ENCODE measurements at places on chromosomes 3 and 15.

GRCh38 chr3:125525153-125525552, 5.2 kb upstream of the SNX4 start:
- no peak for DNase-seq

DNA sequence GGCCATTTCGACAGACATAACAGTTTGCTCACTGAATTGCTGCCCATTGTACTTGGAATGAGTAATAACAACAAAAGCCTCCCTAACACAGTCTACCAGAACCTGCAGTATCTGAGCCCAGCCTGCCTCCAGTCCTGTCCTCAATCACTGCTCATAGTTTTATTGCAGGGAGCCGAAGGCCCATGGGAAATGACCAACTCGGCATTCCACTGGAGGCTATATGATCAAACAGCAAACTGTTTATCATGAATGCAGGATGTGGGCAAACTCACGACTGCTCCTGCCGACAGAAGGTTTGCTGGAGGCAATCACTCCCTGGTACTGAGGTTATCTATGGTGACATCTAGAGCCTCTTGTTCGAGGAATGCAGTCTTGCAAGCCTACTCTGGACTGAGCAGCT, 46.3 kb downstream of the LSM3 start:
- no peak for DNase-seq

DNA sequence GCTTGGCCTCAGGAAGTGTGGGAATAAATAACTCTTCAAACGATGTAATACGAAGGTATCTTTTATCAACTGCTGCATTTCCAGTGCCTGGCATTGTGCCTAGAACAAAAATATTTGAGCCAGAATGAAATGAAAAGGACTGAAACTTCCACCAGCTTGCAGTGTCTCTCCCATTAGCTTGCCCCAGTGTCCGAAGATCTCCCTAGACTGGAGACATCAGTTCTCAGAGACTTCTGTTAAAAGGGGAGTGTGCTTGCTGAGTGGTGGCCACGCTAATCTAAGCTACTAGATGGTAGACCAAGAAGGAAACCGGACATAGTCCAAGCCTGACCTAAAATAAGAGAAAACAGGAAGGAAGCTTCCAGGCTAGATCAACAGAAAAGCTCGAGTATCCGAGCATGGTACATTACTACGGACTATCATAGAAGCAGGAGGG, 28.6 kb downstream of the KCNAB1 start:
- DNase-seq: no peak

GRCh38 chr15:55789066-55789660, 46.2 kb upstream of the PRTG start:
- peak; percentile 56 for DNase-seq

- no peak for DNase-seq
These were observed 2.8 kb downstream of the EDEM1 start for GRCh38 chr3:5190147-5190791.

- no peak for DNase-seq
These were observed 1.2 kb downstream of the CTXND1 start for GRCh38 chr15:80250614-80251427.

DNA sequence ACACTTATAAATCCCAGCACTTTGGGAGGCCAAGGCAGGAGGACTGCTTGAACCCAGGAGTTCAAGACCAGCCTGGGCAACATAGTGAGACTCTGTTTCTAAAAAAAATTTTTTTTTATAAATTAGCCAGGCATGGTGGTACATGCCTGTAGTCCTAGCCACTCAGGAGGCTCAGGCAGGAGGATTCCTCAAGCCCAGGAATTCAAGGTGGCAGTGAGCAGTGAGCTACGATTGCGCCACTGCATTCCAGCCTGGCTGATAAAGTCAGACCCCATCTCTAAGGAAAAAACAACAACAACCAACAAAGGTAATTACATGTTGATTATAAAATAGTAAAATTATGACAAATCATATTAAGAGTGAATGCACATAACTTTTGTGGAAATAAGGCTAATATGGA, 40.9 kb downstream of the MCCC1 start:
- DNase-seq: no peak

DNA sequence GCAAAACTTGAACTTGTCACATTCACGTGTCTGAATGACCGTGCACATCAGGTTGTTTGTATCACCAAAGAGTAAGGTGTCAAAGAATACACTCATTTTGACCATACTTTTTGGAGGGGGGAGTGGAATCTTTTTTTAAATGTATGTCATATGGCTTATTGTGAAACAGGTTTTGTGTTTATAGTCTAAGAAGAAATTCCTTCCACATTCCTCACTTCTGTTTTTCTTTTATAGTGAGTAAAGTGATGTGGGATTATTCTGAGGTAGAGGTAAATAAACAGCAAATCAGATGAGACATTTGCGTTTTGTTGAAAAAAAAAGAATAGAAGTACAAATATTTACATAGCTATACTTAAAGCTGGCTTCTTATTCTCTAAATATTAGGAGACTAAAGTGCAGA, 33.0 kb downstream of the SRP14 start:
- no peak for DNase-seq

- no peak for DNase-seq
These were observed 203.0 kb downstream of the ARRDC4 start for GRCh38 chr15:98163319-98164045.

DNA sequence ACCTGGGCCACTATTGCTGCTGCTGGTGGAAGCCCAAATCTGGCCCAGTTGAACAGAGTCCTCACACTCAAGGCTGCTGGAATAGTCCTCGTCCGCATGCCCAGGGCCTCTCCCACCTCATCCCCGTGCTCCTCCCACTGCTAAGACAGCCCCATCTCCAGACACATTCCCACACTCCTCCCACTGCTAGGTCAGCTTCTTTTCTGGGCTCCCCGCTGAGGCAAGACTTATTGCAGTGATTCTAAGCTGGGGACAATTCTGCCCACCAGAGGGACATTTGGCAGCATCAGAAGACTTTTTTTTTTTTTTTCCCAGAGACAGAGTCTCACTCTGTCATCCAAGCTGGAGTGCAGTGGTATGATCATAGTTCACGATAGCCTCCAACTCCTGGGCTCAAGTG, 35.1 kb downstream of the POC1A start:
- DNase-seq: no peak

- peak; percentile 36 for DNase-seq
These were observed 223.7 kb upstream of the NANOGP8 start for GRCh38 chr15:35308802-35309201.

DNA sequence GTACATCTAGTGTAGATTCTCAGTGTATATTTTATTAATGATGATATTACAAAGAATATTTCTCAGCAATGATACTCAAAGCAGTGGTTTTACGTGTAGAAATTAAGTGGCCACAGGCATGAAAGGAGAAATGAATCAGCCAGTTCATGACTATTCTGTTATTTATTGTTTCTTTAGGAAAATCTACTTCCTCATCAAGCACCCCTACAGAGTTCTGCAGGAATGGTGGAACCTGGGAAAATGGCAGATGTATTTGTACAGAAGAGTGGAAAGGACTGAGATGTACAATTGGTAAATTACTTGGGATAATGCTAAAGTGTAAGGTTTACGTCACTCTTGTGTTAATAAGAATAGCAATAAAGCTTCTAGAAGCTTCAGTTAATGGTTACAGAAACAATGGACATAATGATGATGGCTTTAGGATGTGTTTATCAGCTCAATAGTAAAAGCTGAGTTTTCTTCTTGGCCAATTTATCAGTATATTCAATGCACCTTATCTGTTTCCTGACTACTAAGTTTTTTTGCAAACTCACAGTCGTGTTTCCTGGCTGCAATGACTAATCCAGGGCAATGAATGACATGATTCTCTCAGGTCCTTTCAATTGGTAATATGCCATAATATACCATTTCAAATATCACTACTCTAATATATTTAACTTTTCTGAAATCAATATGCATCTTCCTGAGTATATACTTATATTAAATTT, 20.2 kb downstream of the ADGRG7 start:
- DNase-seq: no peak

DNA sequence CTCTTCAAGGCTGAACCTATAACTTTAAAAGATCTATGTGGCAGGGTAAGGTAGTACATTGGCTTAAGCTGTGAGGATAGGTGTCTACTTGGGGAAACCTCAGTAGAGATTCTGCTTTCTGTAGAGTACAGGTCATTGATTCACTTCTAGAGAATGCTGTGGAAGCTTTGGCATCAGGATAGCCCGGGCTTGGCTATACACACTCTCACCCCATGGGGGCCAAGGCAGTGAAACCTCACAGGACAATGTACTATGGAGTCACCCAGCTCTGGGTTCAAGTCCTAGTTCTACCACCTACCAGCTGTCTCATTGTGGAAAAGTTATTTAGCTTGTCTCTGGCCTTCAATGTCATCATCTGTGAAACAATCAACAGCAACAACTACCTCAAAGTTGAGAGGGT, 9.0 kb downstream of the MTFMT start:
- no peak for DNase-seq

GRCh38 chr3:123475786-123476185, 26.9 kb upstream of the ADCY5 start:
- peak; percentile 53 for DNase-seq

- DNase-seq: no peak
These were observed 4.4 kb downstream of the MEIS2 start for GRCh38 chr15:37095770-37096557.

- no peak for DNase-seq
These were observed 96.7 kb downstream of the DHX30 start for GRCh38 chr3:47899495-47900108.

- no peak for DNase-seq
These were observed 110.3 kb downstream of the PLOD2 start for GRCh38 chr3:146050691-146051090.

GRCh38 chr3:71978150-71978721, 193.3 kb upstream of the PROK2 start:
- DNase-seq: no peak

DNA sequence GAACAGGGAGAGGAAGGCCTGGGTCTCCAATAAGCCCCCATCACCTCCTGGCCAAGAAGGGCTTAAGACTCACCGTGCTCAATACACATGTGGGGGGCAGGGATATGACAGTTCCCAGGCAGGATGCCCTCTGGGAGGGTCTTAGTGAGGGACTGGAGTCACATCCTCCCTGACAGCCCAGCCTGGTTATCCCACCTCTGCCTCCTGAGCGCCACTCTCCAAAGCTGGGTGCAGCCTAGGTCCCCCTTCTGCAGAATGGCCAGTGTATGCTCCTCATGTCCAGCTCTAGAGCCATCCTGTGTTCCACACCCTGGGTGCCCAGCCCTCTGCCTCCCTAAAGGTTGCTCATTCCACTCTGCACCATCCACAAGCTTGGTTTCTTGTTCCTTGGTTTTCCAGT, 1.2 kb upstream of the SHISA5 start:
- DNase-seq: no peak

DNA sequence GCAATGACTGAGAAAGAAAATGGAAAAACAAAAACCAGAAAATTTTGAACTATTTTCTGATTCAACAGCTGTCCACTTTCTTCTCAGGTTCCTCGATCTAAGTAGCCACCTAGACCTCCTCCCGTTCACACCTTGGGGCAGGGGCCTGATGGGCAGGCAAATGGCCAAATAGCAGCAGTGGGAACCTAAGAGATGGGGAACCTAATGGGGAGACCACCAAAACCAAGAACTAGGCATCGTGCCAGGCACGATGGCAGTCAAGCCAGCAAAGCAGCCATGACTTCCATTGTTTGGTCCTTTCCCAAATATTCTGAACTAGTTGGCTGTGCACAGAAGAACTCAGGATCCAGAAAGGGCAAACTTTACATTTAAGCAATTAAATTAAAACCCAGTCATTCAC, 57.1 kb downstream of the CAPN7 start:
- DNase-seq: no peak

GRCh38 chr3:107958146-107958545, 132.7 kb downstream of the CD47 start:
- no peak for DNase-seq

- no peak for DNase-seq
These were observed 90.3 kb upstream of the FAM174B start for GRCh38 chr15:92745845-92746271.

GRCh38 chr3:118688396-118688884, 346.2 kb downstream of the IGSF11 start:
- DNase-seq: peak; percentile 21

GRCh38 chr15:45115312-45115820, 1.2 kb downstream of the DUOXA2 start:
- DNase-seq: no peak

GRCh38 chr15:29822684-29823459, 604 bp upstream of the TJP1 start:
- peak; percentile 85 for DNase-seq

DNA sequence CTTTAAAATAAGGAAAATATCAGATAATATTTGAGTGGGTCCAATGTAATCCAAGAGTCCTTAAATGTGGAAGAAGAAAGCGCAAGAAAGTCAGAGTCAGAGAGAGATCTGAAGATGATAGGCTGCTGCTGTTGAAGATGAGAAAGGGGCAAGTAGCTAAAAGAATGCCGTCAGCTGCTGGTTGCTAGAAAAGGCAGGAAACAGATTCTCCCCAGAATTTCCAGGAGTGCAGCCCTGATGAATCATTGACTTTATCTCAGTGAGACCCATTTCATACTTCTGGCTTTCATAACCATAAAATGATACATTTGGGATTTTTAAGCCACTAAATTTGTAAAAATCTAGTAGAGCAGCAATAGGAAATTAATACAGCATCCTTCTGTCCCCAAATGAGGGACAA, 7.5 kb upstream of the CHMP2B start:
- no peak for DNase-seq

GRCh38 chr3:64921281-64922065, 233.7 kb upstream of the ADAMTS9 start:
- no peak for DNase-seq

GRCh38 chr15:72559781-72560180, 85.7 kb downstream of the ARIH1 start:
- no peak for DNase-seq

DNA sequence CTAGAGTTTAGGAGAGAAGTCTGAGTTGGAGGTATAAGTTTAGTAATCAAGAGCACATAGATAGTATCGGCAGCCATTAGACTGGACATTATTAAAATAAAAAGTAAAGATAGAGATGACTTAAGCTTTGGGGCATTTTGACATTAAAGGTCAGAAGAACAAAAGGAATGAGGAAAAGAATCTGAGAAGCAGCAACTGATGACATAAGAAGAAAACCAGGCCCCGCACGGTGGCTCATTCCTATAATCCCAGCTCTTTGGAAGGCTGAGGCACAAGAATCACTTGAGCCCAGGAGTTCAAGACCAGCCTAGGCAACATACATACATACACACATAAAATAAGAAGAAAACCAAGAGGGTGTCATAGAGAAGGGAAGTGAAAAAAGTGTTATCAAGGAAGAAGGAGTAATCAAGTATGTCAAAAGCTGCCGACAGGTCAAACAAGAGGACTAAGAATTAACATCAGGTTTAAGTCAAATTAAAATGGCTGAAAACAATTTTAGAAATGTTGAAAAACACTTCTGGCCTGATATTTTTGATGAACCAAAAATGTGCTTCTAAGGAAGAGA, 38.9 kb downstream of the ACAP2 start:
- no peak for DNase-seq

DNA sequence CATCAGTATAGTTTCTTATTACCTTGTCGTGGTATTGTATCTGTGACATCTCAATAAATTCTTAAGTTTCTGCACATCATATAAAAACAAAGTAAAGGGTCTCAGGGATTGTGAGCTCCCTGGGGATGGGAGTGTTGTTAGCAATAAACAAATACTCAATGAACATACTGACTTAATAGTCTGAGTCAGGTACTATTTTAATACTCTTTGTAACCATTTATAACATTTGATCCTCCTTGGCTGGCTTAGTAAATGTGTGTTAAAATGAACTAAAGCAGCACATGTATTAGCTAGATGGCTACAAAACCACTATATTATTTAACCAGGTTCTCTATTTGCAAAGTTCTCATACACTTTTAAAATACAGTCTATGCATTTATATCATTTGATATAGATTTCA, 1.8 kb downstream of the ICE2 start:
- DNase-seq: no peak

GRCh38 chr3:98650971-98651779, 57.8 kb upstream of the CPOX start:
- DNase-seq: no peak
